ENCODE measurements at places on chromosomes 11 and 22.
A peak's percentile ranks its signal among the peaks of the same experiment; 100 is the strongest.

DNA sequence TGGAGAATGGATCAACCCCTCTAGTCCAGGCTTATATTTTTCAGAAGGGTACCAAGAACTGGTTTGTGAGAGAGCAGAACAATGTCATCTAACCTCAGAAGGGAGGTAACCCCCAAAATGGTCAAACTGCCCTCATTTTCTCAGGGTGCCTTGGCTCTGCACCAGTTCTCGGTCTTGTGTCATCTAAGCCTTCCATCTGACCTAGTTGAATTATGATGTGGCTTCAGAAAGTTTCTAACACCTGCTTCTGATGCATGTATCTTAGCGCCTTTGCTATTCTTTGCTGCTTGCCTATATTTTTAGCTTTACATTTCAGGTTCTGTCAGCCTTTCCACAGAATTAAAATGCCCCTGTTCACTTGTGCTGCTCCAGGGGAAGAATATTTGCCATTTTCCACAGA, 91.7 kb upstream of the E2F8 start:
- no peak for DNase-seq

DNA sequence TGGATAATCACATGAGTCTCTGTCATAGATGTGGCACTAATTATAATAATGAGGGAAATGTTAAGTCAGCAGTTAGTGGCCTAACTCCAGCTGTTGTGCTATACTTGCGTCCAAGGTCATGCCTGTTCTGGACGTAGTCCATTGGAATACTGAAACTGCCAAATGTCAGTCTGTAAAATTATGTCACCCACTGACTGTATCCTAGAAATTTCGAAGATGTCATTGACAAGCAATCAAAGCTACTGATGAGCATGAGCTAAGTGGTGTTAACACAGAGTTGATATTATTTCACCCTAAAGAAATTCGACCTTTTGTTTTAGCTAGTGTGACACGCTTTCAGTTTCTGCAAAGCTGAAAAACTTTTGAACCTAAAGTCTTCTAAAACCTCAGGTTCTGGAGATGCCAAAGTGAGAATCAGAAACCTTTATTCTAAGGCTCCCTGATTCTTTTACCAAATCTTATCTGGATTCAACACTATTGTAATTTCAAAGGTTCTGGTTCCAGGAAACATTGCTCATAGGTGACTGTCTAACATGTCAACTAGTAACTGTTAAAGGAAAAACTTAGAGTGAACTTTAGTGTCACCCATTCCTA, 14.9 kb upstream of the ME3 start:
- no peak for DNase-seq

DNA sequence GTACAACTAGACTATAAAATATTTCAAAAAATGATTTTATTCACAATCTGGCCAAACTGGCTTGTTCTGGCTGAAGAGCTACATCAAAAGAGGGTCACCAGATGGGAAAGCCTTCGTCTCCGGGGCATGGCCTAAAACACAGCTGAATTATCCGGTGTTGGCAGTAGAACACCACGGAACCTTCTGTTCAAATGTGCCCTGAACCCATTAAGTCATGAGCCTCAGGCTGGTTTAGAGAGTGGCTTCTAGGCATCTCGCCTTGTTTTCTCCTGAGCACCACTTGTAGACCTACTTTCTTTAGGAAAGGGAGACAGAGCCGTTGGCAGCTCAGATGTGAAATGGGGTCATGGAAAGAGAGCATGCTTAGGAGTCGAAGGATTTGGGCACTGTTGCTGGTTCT, 890.2 kb downstream of the NTM start:
- no peak for DNase-seq

GRCh38 chr22:44624689-44625420, 77.1 kb upstream of the PRR5 start:
- no peak for DNase-seq

- DNase-seq, result peak; percentile 24
These were observed 26.1 kb downstream of the GLYATL1 start for GRCh38 chr11:58965246-58965985.

DNA sequence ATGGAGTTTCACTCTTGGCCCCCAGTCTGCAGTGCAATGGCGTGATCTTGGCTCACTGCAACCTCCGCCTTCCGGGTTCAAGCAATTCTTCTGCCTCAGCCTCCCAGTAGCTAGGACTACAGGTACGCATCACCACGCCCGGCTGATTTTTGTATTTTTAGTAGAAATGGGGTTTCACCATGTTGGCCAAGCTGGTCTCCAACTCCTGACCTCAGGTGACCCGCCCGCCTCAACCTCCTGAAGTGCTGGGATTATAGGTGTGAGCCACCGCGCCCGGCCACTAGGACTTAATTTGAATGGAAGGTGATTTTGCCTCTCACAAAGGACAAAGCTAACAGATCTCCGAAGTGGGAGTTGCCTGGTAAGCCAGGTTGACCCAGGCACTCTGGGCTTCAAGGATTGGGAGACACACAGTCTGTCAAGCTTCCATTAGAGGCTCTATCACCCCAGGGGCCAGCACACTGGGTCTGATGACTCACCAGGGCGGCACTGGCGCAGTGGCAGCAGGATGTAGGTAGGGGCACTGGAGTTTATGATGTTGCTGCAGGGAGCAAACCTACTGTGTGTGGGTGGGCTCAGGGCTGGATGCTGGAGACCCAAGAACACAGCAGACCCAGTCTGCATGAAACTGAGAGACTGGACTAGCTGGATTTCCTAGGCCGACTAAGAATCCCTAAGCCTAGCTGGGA, 17.8 kb upstream of the KCTD14 start:
- no peak for DNase-seq

DNA sequence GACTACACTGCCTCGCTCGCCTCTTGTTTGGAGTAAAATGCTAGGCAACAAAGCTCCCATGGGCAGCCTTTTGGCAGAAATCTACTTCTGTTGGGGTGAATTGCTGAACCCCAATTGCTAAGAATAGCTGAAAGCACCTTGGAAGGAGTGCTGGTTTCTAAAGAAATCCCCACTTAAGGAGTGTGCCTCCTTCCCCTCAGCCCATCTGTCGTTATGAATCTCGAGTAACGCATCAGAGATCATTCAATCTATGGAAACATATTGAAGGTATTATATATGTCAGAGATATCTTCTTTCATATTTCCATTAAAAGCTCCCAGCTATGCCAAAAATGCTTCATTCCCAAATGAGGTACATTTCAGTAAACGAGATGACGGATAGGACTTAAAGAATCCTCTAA, 229.6 kb upstream of the BLID start:
- no peak for DNase-seq

DNA sequence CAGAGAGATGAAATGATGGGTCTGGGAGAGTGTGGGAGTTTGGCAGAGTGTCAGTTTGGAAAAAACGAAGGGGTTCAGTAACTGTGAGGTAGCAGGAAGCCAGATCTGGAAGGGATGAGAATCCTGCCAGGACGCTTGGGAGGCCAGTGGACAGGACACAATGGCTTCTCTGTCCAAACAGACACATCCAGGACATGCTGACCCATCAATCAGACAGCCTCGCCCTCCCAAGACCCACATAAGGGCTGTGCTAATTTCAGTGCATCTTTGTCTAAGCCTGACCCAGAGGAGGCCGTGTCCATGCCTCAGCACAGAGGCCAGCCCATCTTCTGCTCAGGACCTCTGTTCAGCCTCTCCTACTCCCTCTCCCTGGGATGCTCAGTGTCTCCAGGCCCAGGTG, 576.5 kb upstream of the B3GAT1 start:
- no peak for DNase-seq

- no peak for DNase-seq
These were observed 113.1 kb downstream of the BLID start for GRCh38 chr11:122002926-122003325.

- DNase-seq, result no peak
These were observed 20.5 kb upstream of the CCDC134 start for GRCh38 chr22:41779929-41780505.

- no peak for DNase-seq
These were observed 502.9 kb downstream of the BRD1 start for GRCh38 chr22:49324527-49325491.

DNA sequence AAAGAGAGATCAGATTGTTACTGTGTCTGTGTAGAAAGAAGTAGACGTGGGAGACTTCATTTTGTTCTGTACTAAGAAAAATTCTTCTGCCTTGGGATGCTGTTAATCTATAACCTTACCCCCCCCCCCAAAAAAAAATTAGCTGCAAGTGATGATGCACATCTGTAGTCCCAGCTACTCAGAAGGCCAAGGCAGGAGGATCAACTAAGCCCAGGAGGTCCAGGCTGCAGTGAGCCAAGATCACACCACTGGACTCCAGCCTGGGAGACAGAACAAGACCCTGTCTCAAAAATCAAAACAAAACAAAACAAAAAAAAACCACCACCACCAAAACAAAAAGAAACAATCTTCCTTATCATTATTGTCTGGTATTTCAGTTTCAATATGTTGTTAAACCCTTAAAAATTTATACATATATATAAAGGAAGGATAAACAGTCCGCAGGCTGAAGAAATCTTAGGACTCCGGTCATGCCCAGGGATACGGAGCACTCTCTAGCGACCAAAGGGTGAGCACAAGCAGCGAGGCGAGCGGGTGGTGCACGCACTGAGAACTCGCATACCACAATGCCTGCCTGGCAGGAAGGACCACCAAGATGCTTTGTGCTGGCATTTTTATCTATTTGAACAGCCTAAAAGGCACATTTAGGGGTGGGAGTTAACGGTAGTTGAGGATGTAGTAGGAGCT, 6.4 kb downstream of the POLDIP3 start:
- DNase-seq, result no peak

- DNase-seq, result no peak
These were observed 76.5 kb downstream of the LRRC4C start for GRCh38 chr11:41382927-41383326.

DNA sequence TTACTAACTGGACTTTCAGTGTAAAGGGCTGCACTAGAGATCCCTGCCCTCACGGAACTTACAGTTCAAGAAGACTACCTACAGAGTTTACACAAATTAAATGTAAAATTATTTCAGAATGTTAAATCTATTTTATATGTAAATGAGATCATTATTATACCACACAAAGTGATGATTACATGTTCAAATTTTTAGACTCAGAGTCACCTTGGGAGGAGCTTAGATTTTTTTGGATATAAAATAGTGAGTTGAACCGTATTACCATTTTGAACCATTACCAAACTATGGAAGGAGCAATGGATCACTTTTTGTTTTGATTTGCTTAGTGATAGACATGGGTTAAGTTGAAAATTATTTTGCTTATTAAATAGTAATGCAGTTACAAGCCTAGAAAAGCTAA, 1.6 kb downstream of the IPO7 start:
- DNase-seq, result no peak

DNA sequence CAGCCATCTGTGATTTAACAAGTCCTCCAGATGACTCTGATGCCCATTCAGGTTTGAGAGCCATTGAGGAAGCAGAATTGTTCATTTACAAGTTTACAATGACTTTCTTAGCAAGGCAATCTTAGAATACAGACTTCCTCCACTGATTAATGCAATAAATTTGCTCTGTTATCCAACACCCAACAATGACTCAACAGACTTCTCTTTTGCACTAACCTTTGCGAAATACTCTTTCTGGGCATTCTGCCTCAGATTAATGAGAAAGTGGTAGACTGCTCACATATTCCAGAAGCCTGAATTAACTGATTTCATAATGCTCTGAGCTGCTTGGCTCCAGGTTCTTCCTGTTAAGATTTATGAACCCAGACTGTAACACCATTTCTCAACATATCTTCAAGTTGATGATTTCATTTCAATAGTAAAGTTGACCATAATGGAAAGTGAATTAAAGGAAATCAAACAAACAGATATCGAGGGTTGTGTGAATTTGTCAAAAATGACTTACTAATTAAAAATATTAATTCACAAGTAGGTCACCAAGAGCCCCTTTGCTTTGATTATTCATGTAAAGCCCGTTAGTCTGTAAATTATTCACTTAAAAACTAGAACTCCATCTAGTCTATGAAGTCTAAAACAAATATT, 70.5 kb upstream of the BLID start:
- DNase-seq, result peak; percentile 97

DNA sequence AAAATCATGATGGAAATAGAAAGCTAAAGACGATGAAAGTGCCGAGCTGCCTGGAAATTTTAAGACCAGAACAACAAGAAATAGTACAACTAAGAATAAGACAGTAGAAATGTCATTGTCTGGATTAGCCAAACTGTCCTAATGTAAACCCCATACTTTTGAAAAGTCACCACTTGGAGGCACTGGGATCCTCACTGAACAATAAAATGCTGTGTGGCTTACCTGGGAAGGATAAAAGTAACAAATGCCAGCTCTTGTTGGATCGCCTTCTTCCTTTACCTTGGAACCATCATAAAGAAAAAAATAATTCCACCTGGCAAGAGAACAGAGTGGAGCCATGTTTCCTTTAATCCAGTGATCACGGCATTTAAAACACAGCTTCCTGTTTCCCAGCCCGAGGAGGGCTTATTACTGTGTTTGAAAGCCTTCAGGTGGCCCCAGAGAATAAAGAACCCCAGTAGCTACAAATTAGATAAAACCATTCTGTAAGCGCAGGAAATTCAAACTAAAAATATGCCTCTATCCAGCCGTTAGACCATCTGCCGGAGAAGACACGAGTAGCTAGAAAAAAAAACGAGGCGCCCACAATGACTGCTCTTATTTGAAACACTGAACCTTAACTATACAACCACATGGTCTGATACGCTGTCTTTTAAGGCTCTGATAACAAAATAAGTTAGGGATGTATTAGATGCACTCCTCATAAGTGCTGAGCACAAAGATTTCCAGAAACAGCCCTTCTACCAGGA, 4.4 kb downstream of the HPS4 start:
- DNase-seq, result no peak

DNA sequence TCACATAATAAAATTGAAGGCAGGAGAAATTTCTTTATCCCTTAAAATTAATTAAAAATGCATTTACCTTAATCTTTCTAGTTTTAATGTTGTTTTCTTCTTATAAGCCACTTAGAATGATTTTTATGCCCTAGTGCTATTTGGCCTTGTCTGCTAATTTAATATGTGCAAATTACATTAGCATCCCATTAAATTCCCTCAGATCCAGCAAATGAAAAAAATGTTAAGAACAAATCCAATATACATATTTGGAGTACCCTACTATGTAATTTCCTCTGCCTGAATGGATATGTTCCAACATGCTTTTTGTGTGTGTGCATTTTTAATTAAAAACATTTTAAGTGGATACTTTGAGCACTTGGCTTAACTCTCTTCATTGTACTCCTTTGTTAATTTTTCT, 56.9 kb downstream of the TNRC6B start:
- no peak for DNase-seq

- DNase-seq, result no peak
These were observed 5.8 kb downstream of the PLEKHB1 start for GRCh38 chr11:73652046-73652730.

DNA sequence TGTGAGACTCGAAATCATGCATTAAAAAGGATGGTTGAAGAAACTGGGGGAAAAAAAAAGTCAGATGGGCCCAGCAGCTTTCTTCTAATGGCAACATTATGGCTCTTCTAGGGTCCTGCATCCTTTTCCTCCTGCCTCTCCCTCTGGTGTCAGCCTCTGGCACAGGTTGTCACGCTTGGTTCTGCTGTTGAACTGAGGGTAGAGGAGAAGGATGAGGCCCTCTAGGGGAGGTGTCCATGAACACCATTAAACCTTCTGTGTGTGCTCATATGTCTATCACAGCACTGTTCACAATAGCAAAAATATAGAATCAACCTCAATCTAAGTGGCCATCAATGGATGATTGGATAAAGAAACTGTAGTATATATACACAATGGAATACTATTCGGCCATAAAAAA, 36.0 kb downstream of the BUD13 start:
- DNase-seq, result no peak

- no peak for DNase-seq
These were observed 7.4 kb upstream of the ATXN10 start for GRCh38 chr22:45664136-45664646.

- no peak for DNase-seq
These were observed 12.3 kb downstream of the ARFGAP3 start for GRCh38 chr22:42844756-42845155.

Measured in HS-5 (cell line).